ENCODE measurements at places on chromosomes 7 and 10.

GRCh38 chr7:73869011-73869798 is 8.2 kb downstream of the TMEM270 start:
- DNase-seq: peak; percentile 72

GRCh38 chr7:126223729-126224128 is 1029.0 kb downstream of the GRM8 start:
- DNase-seq: no peak

DNA sequence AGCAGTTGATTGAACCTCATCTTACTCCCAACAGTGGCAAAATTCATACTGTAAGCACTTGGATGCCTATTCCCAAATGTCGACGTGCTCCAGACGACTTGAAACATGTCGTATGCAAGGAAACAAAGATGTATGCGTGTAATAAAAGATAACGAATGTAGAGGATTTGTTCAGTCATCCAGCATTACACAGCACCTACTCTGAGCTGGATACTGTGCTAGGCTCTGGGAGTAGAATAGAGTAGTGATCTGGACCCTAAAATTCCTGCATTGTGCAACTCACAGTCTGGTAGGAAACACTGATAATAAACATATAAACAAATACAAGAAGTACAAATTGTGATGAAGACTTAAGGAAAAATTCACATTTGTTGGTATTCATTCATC is 5.6 kb upstream of the TBX20 start:
- DNase-seq: no peak

DNA sequence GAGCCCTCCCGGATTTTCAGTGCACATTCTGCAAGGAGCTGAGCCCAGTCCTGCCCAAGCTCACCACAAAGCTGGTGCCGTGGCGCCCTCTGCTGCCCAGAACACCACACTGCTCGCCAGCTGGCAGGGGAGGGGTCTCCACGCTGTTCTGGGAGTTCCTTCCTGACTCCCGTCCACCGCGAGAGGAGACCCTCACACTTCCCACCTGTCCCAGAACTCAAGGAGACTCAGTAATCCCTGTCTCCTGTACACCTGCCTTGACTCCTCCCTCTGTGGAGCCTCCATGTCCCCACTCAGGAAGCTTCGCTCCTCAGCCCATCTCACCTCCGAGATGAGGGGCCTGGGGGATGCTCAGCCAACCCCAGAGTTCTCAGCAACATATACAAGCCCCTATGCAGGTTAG is 11.3 kb downstream of the C10orf105 start:
- DNase-seq: peak; percentile 56

GRCh38 chr10:89470628-89471027 is 56.3 kb downstream of the IFIT5 start:
- no peak for DNase-seq

GRCh38 chr10:24381235-24382010 is 172.5 kb downstream of the KIAA1217 start:
- DNase-seq: no peak

DNA sequence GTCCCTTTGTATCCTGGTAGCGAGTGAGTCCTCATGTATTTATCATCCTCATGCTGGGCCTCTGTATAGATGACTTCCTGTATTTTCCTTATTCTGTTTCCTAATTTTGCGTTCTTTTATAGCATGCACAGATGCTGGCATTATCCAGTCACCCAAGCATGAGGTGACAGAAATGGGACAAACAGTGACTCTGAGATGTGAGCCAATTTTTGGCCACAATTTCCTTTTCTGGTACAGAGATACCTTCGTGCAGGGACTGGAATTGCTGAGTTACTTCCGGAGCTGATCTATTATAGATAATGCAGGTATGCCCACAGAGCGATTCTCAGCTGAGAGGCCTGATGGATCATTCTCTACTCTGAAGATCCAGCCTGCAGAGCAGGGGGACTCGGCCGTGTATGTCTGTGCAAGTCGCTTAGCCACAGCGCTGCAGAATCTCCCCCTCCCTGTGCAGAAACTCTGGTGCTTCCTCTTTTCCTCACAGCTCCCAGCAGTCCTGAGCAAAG is 183.1 kb upstream of the PRSS58 start:
- DNase-seq: no peak

GRCh38 chr10:96695366-96695765 is 24.9 kb downstream of the PIK3AP1 start:
- no peak for DNase-seq

DNA sequence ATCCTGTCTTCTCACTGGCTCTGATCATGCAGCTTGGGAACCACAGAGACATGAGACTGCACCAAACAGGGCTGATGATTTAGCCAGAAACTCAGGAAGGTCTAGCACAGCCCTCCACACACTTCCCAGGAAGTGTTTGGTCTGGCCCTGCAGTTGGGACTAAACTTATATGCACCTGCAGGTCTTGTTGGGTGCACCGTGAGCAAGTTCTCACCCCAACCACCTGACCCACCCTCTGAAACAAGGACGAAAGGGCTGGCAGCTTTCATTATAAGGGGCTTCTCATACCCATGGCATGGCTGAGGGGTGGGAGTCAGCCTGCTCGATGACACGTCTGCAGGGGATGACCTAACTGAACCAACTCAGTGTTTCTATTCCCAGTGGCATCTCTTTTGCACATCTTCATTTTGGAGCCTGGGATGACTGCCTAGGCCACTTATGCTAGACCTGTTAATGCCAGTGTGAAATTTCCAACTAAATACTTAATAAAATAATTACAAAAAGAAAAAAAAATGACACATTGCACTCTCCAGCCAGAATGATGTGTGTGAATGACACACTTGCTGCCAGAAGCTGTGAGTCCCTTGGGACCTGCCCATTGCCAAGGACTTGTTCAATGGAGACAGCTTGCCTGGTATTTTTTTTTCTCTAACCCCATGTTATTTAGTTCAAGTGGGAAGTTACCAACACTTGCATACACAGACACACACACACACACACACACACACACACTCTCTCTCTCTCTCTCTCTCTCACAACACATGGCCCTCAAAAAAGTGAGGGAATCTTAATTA is 102.6 kb downstream of the NEURL1 start:
- no peak for DNase-seq

DNA sequence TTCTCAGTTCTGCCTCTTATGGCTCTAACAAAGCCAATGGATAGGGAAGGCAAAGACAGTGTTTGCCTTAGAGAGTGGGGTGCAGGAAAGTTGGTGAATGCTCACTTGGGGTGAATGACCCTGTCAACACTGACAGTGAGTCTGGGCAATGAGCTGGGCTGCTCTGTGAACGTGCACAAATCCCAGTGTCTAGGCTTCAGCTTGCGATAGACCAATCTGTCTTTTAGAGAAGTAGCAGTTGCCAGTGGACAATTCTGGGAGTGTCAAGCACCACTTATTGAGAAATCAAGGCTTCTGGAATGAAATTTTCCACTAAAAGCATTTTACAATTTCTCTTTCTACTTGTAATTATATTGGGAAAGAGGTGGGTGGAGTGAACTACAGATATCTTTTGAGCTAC is 141.4 kb downstream of the HERPUD2 start:
- DNase-seq: no peak

- DNase-seq: no peak
These were observed 269.0 kb downstream of the DIP2C start for GRCh38 chr10:420154-421121.

DNA sequence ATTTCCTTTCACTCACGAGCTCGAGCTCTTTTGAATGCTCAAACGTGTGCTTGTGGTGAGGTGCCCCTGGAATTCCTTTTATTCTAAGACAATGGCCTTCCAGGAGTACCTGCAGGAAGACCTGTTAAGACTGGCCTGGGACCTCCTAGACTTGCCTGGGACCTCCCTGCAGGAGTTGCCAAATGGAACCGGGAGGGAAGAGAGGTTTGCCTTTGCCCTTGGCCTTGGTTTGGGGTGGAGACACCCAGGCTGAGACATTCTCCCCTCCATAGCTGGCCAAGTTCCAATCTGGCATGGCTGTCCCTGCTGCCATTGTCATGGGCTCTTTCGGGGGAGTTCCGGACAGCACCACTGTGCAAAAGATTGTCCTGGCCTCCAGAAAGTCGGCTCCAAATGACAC is 39.7 kb downstream of the DNAJB12 start:
- no peak for DNase-seq

GRCh38 chr7:117674617-117675016 is 194.8 kb downstream of the CFTR start:
- no peak for DNase-seq

- DNase-seq: no peak
These were observed 70.4 kb upstream of the NFE2L3 start for GRCh38 chr7:26081638-26082037.

DNA sequence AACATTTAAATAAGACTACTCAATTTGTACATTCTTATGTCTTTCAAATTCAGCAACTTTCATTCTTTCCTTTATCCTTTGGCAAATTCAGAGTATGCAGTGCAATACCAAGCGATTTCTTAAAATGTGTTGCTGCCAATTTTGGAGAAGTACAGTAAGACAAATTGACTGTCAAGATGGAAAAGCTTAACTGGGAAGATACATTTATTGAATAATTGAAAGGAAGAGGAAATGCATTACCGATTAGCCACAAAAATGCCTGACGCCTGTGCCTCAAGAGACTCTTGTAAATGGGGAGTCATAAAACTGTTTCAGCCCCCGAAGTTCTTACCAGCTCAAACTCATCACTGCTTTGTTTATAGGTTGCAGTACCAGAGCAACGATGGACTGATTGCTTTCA is 373.3 kb upstream of the GALNT17 start:
- no peak for DNase-seq

GRCh38 chr10:31770307-31770902 is 158.2 kb downstream of the ARHGAP12 start:
- DNase-seq: no peak

DNA sequence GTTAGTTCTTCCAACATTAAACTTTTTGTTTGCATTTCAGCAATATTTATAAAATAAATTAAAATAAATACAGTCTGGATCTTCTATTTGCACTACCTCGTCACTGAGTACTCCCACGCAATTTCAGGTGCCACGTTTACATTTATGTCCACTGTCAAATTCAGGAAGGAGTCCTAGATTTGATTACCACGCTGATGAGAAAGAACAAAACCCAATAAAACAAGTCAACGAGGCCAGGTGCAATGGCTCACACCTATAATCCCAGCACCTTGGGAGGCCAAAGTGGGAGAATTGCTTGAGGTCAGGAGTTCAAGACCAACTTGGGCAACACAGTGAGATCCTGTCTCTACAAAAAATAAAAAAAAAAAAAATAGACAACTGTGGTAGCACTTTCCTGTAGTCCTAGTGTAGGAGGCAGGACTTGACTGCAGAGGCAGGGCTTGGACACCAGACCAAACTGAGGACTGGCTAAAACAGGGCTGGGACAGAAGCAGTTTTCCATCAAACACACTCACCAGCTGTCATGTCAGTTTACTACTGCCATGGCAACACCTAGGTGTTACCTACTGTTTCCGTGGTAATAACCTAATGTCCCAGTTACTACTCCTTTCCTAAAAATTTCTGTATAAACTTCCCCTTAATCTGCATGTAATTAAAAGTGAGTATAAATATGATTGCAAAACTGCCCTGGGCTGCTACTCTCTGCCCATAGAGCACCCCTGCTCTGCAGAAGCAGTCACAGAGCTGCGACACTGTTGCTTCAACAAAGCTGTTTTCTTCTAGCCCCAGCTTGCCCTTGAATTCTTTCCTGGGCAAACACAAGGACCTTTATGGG is 341.7 kb downstream of the PARD3 start:
- DNase-seq: no peak

DNA sequence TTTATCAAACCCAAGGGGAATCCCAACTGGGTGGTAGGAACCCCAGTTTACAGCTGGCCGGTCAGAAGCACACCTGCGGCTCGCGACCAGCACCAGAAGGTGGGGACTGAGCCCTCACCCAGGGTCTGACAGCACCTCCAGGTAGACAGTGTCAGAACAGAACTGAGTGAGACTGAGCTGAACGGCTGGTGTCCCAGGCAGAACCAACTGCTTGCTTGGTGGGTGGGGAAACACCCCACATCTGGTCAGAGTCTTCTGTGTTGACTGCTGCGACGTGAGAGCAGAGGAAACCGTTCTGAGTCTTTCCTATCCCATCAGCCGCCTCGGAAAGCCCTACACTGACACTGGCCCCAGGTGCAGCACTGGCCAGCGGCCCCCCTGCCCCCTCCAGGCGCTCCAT is 160.7 kb downstream of the MAD1L1 start:
- DNase-seq: no peak

- DNase-seq: no peak
These were observed 65.8 kb downstream of the CDK13 start for GRCh38 chr7:40015790-40016296.

DNA sequence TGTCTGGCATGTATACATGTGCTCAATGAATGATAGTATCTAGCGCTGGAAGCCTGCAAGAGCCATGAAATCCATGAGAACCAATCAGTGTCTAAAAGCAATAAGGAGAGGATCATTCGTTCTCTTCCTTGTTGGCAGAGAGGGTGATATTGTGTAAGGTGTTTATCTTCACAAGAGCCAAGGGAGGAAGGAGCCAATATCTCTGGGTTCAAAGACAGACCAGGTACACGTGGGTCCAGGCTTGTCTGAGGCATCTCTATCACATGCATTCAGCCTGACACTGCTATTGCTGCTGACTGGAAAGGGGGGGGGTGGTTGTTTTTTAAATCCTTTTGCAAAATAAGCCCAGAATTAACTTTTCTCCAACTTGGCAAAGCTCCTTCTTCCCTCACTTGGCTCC is 4.0 kb downstream of the SEC31B start:
- DNase-seq: no peak

DNA sequence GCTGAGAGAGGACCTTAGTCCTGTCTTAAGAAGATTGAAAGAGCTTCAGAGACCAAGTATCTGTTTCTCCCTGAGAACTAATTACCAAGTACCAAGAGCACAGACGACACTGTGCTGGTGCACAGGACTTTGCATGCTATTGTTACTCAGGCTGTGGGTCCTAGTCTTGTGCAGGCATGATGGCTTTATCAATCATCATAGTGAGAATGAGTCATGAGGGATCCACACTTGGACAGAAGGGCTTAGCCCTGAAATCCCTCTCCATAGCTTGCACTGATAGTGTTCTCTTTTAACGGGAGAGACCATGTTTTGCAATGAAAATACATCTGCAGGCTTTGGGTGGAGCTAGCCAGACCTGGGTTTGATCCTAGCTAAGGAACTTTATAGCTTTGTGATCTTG is 93.3 kb downstream of the SORCS3 start:
- no peak for DNase-seq

DNA sequence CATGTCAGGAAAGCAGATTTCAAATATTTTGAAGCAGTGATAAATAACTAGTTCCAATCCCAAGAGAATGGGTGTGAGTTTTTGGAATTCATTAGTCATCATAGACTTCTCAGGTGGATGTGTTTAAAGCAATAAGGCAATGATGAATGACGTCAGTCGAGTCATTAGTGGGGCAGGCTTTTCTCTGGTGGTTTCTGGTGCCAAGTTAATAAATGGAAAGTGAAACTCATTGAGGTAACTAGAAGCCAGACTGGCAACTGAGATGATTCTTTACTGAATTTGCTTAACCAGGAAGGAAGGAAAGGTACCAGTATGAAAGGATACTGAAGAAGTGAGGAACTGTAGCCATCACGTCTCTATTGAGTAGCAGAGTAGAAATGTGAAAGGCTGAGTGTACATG is 311.0 kb downstream of the GPAM start:
- no peak for DNase-seq

GRCh38 chr7:5064391-5065106 is 18.9 kb downstream of the RBAK start:
- no peak for DNase-seq
